ENCODE measurements at places on chromosomes 7 and 10. TPM values are rescaled to one million over a fixed set of nuclear protein-coding genes. Genes with fewer than 3 reads are reported as not detected.

DNA sequence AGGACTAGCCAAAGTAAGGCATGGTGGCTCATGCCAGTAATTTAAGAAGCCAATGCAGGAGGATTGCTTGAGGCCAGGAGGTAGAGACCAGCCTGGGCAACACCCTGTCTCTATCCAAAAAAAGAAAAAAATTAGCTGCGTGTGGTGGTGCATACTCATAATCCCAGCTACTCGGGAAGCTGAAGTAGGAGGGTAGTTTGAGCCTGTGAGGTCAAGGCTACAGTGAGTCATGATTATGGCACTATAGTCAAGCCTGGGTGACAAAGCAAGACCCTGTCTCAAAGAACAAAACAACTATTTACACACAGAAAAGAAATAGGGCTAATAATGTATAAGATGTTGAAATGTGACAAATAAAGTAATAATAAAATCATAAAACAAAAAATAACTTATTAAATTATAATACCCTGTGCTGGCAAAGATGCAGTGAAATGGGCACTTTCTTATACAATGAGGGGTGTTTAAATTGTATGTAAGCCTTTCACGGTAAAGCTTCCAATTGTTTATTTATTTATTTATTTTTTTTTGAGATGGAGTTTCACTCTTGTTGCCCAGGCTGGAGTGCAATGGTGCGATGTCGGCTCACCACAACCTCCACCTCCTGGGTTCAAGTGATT is 175.2 kb downstream of the TPST1 start:
- DNase-seq = no peak

DNA sequence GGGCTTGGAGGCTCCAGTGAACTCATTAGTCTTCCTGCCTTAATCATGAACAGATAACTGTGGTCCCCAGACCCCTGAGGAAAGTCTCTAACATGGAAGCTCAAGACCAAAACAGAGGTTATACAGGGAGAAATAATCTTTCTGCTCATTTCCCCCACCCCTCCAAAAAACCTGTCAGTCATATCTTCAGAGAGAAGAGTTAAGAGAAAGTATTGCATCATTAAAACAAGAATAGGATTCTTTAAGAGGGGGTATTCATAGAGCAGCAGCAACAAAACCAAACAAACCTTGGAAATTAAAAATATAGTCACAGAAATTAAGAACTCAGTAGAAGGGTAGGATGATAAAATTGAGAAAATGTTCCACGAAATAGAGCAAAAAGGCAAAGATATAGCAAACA is 7.6 kb downstream of the CLEC2L start:
- DNase-seq = no peak

DNA sequence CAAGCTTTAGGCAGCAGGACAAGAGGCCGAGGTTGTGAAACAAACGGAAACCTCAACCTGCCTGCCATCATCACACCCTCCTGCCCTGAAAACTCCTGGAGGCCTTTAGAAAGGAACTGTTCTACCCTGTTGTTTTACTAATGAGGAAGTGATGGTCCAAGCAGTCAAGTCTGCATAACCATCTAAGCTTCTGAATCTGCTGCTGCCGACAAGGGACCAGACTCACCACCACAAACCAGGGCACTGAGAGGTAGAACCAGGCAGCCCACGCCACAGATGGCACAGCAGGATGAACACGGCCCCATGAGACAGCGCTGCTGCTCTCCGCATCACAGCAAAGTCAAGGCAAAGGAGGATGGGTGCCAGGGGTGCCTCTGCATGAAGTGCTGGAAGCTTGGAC is 209.4 kb downstream of the CELF2 start:
- DNase-seq = no peak

DNA sequence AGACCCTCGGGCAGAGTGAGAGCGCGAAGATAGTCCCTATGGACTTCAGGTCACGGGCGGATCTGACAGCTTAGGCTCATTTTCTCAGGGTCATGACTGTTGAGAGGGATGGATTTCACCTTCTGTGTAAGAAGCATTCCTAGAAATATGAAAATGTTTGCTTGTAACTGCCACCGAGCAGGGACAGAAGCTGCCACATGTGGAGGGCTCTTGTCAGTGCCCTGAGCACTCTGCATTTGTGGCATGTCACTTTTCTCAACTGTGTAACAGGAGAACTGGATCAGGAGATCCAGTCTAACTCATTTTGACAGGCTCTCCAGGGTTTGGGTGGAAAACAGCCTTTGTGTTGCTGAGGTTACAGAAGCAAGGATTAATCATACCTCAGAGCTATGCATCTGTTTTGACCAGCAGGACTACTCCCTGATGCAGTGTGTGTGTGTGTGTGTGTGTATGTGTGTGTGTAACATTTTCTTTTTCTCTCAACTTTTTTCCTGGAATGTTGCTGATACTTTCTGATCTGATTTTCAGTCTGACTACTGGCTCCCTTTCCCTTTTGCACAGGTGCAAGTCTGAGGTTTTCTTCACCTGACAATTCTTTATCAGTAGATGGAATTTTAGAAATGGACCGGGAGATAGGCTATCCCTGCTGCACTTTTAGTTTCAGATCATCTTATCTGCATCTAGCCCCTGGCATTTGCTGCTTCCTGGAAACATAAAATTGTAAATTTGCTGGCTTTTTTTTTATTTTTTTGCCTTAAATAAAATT is 183.3 kb downstream of the STK31 start:
- DNase-seq = no peak

Gene CDHR1
- total RNA-seq = 1.3 TPM

Gene WDFY4
- total RNA-seq = 0.41 TPM
